ENCODE measurements at places on chromosomes 13 and 19.

GRCh38 chr19:17436094-17436873, 12.2 kb downstream of the TMEM221 start:
- DNase-seq, result no peak

DNA sequence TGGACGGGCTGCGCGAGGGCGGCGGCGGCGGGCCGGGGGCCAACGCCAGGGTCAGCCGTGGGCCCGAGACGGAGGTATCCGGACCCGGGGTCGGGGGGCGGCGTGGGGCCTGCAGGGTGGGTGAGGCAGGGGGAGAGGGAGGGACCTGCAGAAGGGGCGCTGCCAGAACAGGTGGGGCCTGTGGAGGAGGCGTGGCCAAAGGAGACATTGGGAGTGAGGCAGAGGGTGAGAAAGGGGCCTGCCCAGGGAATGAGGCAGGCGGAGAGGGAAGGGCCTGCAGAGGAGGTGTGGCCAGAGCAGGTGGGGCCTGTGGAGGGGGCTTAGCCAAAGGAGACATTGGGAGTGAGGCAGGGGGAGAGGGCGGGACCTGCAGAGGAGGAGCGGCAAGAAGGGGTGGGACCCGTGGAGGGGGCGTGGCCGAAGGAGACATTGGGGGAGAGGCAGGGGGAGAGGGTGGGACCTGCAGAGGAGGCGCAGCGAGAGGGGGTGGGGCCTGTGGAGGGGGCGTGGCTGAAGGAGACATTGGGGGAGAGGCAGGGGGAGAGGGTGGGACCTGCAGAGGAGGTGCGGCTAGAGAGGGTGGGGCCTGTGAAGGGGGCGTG, 4.2 kb downstream of the PRR36 start:
- peak; percentile 60 for DNase-seq

- DNase-seq, result no peak
Observed at GRCh38 chr19:29117926-29118325, 95.0 kb downstream of the UQCRFS1 start.

- no peak for DNase-seq
Observed at GRCh38 chr13:45353895-45354294, 12.9 kb upstream of the TPT1 start.

DNA sequence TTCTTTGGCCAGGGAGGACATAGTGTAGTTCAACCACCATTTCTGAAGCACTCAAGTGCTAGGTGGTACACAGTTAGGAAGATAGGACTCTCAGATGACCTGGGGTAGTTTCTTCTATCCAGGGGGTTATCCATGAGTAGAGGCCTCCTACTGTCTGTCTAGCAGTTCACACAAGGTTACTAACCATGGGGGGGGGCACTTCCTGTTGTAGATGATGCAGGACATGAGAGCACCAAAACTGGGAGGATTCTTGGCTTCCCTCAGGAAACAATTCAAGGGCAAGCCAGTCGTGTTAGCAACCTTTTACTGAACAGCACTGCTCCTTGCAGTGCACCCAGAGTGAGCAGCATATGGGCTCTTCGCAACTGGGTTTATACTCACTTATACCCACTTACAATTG, 8.9 kb upstream of the TPP2 start:
- DNase-seq, result no peak

DNA sequence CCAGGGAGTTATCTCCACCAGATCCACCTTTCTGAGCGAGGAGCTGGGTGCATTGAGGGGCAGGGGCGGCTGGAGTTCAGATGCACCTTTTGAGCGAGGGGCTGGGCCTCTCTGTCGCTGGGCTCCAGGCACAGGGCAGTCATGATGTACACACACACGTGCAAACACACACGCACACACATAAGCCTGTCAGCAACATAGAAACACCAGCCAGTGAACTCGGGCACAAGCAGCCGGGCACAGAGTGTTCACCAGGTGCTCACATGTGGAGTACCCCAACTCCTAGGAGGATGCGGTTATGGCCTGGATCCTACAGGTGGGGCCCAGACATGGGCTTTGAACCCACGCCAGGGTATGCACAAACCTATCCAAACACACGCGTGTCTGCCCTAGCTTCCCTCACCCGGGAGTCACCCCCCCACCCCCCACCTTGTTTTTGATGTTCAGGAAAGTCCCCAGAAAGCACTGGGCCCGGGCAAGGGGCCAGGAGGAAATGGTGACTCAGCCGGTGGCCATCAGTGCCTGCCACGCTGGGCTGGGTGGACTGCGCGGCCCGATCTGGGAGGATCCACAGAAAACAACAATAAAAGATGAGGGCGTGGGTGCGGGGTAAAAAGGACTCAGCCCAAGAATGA, 13.3 kb downstream of the ARRDC2 start:
- peak; percentile 74 for DNase-seq

DNA sequence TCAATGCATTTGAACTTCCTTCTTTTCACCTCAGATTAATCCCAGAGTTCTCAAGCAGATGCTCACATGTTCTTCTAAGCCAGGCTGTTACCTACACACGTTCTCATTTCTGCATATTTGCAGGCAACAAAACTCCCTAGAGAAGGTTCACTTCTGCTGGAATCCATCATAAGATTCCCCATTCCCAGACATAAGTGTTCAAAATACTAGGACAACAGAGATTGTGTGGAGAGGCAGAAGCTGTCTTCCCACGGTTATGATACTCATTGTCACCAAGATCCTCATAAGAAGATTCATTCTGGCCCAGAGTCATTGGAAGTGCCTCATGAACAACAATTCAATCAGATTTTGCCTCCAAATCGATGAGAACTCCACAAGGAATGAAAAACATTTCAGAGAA, 931.6 kb upstream of the MIR17HG start:
- DNase-seq, result no peak

- DNase-seq, result no peak
Observed at GRCh38 chr19:12295191-12295590, 508 bp upstream of the ZNF44 start.

GRCh38 chr19:33624586-33624985, 2.8 kb downstream of the CHST8 start:
- DNase-seq, result no peak

DNA sequence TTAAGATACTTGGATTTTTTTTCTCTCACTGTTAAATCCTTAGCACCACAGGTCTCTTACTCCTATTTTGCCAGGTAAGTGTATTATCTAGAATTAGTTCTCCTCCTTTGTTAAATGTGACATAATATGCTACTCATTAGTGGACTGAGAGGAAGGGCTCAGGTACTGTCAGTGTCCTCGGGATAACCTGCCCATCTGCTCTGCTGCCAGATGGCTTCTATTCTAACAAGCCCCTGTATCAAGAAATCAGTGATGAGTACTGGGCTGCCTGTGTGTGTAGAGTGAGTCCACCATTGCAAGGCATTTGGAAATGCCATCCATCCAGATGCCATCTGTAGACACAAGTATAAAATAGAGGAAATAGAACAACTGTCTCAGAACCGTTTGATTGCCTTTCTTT, 209.6 kb downstream of the ATP8A2 start:
- DNase-seq, result no peak

- DNase-seq, result no peak
Observed at GRCh38 chr13:45219938-45220375, 19.1 kb upstream of the KCTD4 start.

- no peak for DNase-seq
Observed at GRCh38 chr19:19160461-19161035, 9.5 kb downstream of the MEF2B start.

DNA sequence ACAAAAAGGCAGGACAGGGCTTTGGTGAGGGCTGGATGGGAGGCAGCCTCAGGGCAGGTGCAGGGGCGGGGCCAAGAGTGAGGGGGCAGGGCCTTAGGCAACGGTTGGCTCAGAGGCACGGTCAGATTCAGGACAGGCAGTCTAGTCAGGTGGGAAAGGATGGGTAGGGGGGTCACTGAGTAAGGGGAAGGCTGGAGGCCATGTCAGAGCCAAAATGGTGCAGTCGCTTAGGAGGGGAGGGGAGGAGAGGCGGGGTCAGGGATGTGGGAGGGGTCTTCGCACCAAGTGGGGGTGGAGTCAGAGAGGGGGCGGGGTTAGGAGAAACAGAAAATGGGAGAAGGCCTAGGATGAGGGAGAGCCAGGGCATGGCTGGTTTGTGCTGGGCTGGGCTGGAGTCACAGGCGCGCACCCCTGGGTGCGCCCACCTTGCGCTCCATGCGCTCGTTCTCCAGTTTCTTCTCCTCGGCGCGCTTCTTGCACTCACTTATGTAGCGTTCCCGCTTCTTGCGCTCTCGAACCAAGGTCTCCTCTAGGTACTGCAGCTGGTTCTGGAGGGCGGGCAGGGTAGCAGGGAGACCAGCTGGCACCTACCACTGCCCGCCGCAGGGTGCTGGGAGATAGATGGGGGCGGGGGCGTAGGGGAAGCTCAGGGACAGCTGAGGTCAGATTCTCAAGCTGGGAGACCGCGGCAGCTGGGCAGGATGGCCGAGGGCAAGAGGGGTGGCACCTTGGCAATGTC, 6.8 kb upstream of the RGL3 start:
- no peak for DNase-seq

DNA sequence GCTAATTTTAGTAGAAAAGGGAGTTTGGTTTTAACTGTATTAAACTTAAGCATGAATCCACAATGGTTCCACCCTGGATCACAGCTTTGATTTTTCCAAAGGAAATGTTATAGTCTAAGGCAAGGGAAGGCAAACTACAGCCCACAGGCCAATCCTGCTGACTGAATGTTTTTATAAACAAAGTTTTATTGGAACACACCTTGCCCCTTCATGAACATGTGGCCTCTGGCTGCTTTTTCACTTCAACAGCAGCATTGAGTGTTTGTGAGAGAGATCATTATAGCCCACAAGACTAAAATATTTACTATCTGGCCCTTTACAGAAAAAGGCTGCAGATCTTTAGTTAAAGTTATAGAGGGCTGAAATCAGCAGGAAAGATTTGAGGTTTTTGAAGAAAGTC, 198.7 kb downstream of the IRS2 start:
- DNase-seq, result no peak

DNA sequence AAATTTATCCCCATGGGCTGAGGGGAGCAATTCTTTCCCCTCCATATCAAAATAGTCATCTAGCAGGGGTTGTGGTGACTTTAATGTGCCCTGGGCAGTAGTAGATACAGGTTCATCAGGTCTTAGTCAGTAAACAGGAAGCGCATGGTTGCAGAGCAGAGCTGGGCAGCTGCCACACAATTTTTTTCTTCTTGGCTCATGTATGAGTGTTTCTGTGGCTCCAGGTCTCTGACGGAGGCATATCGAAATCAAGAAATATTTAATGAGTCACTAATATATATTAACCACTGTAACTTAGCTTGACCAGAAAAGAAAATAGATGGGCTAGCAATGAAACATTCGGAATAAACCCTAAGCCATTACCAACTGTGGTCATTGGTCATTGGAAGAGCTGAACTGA, 68.4 kb upstream of the UBL3 start:
- DNase-seq, result no peak

DNA sequence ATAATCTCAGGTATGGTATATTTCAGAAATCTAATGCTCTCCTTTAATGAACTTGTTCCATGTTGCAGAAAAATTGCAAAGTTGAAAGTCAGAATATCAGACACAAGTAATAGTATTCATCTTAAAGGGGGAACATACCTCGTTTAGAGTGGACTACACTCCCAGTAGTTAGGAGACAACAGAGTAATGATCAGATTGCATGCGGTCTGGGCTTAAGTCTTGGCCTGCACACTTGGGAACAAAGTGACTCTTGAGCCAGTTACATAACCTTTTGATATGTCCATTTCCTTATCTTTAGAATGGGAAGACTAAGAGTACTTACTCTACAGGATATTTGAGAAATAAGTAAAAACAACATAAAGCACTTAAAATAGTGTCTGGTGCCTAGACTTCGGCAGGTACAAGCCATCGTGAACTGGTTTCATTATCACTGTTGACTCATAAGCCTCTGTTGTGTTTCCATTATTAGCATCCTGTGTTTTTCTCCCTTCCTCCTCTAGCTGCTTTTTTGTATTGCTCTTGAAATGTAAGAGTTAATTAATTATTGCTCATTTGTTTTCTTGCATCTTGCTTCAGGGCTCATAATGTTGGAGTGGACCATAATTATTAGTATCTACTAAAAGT, 53.0 kb downstream of the DPY19L3 start:
- no peak for DNase-seq

DNA sequence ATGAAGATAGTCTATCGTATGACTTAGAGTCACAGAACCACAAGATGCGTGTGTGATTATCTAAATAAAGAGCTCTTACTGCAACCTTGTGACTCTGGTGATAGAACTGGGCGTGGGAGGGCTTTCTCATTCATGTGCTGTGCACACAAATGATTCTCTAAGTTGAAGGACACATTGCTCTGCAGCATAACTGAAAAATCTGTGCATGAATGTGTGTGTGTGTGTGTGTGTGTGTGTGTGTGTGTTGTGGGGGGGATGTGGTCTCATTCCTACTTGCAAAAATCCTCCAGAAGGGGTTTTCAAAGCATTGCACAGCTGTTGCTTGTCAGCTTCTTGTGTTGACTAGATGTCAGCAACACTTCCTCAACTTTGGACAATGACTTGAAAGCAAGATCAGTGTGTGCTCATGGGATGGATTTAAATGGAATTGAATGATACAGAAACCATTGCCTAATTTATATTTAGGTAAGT, 22.4 kb downstream of the LRCH1 start:
- DNase-seq, result no peak

GRCh38 chr13:66222127-66222526, 1008.0 kb downstream of the PCDH9 start:
- no peak for DNase-seq

- DNase-seq, result no peak
Observed at GRCh38 chr19:49803529-49803856, 9.6 kb downstream of the FUZ start.
